Forelimb muscle (tissue), 1 donor: ENCODE measurements at places on chromosomes 16 and 17. TPM values are rescaled to one million over a fixed set of nuclear protein-coding genes. Genes with fewer than 3 reads are reported as not detected.

- no peak for DNase-seq
These were observed 10.9 kb downstream of the SLC13A2 start for GRCh38 chr17:28484296-28484695.

DNA sequence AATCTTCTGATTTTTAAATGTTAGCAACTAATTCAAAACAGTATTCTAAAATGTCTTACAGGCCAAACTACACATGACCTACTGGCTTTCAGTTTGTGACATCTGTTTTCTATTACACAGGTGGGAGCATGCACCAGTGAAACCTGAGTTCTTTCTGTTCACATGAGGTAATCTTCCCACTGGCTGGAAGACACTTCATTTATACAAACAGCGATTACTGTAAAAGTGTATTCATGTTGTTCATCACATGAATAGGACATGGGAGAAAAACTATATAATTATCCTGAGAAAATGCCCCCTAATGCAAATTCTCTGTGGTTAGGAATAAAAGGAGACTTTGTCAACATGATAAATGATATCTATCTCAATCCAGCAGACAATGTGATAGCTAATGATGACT is 11.1 kb upstream of the PIK3R5 start:
- DNase-seq, result no peak

DNA sequence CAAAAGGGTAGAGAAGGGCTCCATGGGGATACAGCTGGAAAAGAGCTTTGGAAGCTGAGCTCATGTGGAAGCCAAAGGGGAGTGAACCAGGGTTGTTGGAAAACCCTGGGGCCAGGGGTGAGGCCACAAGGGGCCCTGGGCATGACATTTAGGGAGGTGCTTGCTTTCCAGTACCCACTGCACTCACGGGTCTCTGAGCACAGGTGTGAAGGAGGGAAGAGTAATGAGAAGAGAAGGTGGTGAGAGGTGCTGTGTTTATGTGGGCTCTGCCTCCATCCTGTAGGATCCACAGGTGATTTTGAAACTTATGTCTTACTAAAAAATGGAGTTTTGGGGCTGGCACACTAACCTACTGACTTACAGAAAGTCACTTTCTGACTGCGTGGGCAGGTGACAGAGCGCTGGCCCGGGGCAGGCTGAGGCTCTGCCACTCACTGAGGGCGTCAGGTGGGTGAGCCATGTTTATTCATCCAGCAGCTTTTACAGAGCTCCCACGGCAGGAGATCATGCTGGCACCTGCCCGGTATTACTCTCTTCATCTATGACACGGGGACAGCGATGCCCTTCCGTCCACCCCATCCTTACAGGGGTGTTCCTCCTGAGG is 18.9 kb downstream of the KSR1 start:
- no peak for DNase-seq

The KRT32 gene
- polyA plus RNA-seq, result not detected

The NPIPB5 gene
- polyA plus RNA-seq, result 118 TPM
